ENCODE measurements at places on chromosomes 13 and 19. TPM values are rescaled to one million over a fixed set of nuclear protein-coding genes. Genes with fewer than 3 reads are reported as not detected.

DNA sequence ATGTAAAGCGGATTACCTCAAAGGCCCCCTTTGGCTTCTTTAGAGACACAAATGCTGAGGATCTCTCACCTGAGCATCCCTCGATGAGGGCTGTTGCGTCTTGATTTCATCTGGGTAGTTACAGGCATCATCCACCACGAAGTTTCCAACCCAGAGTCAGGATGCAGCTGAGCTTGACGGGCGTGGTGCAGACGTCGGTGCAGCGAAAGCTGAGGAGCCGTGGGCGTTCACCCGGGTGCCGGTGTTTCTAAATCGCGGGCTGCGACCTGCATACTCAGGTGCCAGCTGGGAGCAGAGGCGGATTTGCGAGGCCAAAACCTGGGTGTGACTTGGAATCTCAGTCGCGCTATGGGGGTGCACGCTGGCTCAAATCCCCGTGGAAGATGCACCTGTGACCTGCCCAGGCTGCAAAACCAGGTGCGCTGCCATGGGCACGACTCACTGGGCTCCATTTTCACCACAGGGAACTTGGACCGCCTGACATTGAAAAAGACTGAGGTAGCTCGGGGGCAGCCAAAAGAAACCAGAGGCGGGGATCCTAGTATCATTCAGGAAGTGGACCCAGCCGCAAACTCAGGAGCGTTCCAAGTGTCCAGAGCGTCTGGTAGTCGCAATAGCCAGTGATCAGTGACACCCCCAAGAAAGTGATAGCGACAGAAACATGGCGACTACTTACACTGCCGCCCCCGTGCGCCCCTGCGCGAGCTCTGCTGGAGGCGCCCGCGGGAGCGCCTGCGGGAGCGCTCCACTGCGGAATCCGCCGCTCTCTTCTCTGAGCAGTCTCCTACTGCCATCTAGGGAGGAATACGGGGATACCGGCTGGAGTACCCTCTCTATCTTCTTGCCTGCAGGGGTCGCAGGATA lies 36.4 kb upstream of the IGFL4 start:
- no peak for DNase-seq
- H3K27me3 ChIP-seq: no peaks in the 10 kb centered on the region
- H3K27ac ChIP-seq: no peak overlapping the region
- no peaks in the 10 kb centered on the region for H3K36me3 ChIP-seq
- no peaks in the 10 kb centered on the region for H3K4me1 ChIP-seq

DNA sequence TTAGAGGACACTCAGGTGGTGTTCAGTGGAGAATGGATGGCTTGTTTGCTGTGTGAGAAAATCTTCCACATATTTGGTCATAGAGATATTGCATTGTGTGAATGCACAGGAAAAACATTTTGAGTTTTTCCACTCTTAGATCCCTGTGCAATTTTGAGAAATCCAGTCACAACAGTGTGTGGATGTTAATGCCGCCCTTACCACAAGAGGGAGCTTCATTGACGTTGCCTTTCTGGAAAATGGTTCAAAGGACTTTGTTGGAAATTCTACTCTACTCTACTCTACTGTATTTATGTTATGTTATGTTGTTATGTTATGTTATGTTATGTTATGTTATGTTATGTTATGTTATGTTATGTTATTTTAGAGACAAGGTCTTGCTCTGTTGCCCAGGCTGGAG lies 13.4 kb downstream of the ZNF20 start:
- no peaks in the 10 kb centered on the region for H3K4me1 ChIP-seq
- no peaks in the 10 kb centered on the region for H3K36me3 ChIP-seq
- H3K27me3 ChIP-seq: no peaks in the 10 kb centered on the region
- H3K27ac ChIP-seq: no peak overlapping the region
- DNase-seq: no peak

GRCh38 chr13:75384879-75385707 lies 96.9 kb downstream of the TBC1D4 start:
- no peak overlapping the region for H3K4me3 ChIP-seq
- H3K27ac ChIP-seq: no peak overlapping the region
- no peaks in the 10 kb centered on the region for H3K27me3 ChIP-seq
- no peak for DNase-seq

- H3K27me3 ChIP-seq: no peaks in the 10 kb centered on the region
- H3K36me3 ChIP-seq: no peaks in the 10 kb centered on the region
- DNase-seq: no peak
- H3K4me1 ChIP-seq: no peaks in the 10 kb centered on the region
- H3K4me3 ChIP-seq: no peak overlapping the region
These were observed 77.3 kb downstream of the SLC6A16 start for GRCh38 chr19:49247676-49248075.

DNA sequence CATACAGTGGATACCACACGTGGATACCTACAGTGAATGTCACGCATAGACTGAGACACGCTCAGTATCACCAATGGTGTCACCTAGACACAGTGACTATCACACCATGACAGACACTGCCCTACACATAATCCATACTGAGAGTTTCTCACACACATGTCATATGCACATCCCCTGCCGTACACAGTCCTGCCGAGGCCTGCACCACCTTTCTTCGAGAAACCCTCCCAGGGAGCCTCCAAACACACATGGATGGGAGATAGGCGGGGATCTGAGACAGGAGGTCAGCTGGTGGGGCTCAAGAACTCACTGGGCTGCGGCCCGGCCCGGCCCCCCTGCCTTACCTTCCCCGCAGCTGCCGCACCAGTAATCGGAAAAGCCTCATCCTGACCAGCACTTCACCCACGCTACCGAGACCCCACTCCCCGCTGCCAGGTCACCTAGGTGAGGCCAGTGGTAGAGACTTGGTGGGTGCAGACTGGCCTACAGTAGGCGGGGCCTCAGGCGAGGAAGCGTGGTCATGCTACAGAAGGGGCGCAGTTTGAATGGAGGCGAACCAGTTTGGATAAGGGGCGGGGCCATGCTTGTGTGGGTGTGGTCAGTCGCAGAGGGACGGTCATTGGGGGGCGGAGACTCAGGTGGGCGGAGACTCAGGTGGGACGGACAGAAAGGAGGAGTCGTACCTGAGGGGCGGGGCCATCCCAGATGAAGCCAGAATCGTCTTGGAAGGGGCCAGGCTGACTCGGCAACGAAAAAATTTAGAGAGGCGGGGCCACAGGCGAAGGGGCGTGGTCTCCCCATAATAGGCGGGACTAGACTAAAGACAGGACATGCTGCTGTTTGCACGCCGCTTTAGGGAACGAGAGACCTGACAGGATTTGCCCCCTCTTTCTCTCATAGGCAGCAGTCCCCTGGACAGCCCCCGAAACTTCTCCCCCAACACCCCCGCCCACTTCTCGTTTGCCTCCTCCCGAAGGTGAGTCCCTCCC lies 2.1 kb downstream of the MAST1 start:
- no peak overlapping the region for H3K4me3 ChIP-seq
- H3K27ac ChIP-seq: no peak overlapping the region
- no peaks in the 10 kb centered on the region for H3K4me1 ChIP-seq
- H3K36me3 ChIP-seq: no peaks in the 10 kb centered on the region
- DNase-seq: no peak

- peak overlapping the region; percentile 41 for H3K27ac ChIP-seq
- no peak overlapping the region for H3K4me3 ChIP-seq
- no peak for DNase-seq
- no peaks in the 10 kb centered on the region for H3K36me3 ChIP-seq
- H3K4me1 ChIP-seq: no peaks in the 10 kb centered on the region
These were observed 154.3 kb downstream of the LMO7 start for GRCh38 chr13:75790198-75790970.

DNA sequence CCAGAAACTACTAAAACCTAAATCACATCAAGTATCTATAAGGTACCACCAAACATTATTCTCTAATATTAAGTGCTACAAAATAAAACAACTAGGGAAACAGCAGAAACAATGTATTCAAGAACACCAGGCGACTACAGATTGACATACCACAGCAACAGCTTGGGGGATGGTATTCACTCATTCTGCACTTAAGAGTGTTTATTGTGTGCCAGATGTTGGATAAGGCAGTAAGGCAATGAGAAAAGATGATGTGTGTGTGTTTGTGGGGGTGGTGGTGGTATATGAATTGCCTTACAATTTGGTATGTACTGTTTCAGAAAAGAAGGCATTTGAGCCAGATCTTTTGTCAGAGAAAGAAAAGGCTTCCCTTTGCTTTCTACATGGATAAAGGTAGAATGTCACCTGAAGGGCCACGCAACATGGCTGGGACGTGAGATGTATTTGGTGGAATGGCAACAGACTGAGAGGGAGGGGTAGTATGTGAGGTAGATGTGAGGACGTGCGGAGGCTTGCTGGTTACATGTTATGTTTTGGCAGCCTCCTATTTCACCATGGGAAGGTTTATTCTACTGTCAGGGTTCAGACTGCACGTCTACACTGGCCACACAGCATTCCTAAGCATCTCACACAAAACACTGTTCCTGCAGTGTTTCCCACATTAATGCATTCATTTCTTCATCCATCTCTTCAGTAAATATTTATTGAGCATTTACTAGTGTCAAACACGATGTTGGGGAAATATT lies 300.7 kb downstream of the KLF12 start:
- H3K36me3 ChIP-seq: no peaks in the 10 kb centered on the region
- no peak overlapping the region for H3K27ac ChIP-seq
- H3K4me1 ChIP-seq: no peaks in the 10 kb centered on the region
- no peak overlapping the region for H3K4me3 ChIP-seq
- H3K27me3 ChIP-seq: no peaks in the 10 kb centered on the region
- no peak for DNase-seq

- H3K36me3 ChIP-seq: no peaks in the 10 kb centered on the region
- DNase-seq: no peak
- no peaks in the 10 kb centered on the region for H3K4me1 ChIP-seq
- H3K4me3 ChIP-seq: no peak overlapping the region
- H3K27ac ChIP-seq: no peak overlapping the region
These were observed 10.1 kb upstream of the NFIX start for GRCh38 chr19:12985049-12985776.

DNA sequence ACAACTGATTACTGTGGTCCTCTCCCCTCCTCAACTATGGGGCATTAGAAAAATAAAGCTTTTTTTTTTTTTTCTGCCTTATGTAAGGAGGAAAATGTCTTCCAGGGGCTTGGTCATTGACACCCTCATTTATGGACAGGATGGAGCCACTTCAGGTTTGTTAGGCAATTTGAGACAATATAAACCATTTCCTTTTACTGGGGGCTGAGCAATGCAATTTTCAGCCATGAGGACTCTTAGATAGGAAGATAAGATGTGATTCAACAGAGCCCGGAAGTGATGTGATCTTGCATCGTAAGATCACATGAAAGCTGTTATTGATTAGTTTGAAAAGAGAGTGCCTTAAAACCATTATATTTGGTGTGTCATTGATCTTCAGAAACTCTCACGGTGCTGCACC lies 210.8 kb downstream of the OXGR1 start:
- no peak overlapping the region for H3K27ac ChIP-seq
- H3K36me3 ChIP-seq: no peaks in the 10 kb centered on the region
- H3K4me1 ChIP-seq: peaks cover 4% of the 10 kb centered on the region
- H3K4me3 ChIP-seq: no peak overlapping the region

DNA sequence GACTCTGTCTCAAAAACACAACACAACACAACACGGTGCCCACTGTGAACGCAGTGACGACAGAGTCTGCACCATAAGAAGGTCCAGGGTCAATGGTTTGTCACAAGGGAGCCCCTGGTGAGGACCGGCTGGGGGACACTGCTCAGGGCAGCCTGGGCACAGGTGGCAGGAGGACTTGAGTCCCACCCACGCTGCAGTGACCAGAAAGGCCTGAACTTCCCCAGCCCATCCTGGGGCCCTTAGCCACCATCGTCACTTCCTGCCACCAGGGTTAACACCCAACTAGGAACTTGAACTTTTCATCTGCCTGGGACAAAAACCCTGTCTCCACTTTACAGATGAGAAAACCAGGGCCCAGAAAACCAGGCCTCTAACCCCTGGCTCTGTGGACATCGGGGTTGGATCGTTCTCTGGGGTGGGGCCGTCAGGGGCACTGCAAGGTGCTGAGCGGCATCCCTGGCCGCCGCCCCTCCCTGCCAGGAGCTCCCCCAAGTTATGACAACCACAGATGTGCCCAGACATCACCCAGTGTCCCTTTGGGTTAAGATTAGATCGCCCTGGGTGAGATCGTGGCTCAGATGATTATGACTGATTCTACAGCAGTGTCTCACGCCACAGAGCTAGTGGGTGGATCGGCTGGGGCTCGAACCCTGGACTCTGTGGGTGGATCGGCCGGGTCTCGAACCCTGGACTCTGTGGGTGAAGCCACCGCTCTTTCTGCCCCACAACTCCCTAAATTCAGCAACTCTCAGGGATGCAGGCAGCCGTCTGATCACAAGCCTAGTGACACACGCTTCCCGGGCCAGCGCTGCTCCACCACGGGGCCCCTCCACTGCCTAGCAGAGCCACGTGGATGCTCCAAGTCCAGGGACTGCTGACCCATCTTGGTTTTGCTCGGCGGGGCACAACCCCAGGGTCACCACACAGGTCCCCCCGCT lies 14.0 kb downstream of the MOB3A start:
- DNase-seq: no peak
- H3K27ac ChIP-seq: no peak overlapping the region
- no peaks in the 10 kb centered on the region for H3K27me3 ChIP-seq

DNA sequence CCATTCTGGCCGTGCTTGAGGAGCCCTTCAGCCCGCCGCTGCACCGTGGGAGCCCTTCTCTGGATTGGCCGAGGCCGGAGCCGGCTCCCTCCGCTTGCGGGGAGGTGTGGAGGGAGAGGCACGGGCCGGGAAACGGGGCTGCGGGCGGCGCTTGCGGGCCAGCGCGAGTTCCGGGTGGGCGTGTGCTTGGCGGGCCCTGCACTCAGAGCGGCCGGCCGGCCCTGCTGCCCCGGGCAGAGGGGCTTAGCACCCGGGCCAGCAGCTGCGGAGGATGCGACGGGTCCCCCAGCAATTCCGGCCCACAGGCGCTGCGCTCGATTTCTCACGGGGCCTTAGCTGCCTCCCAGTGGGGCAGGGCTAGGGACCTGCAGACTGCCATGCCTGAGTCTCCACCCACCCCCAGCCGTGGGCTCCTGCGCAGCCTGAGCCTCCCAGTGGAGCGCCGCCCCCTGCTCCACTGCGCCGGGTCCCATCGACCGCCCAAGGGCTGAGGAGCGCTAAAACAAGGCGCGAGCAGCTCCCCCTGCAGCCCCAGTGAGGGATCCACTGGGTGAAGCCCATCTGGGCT lies 76.5 kb downstream of the PCDH20 start:
- H3K27me3 ChIP-seq: no peaks in the 10 kb centered on the region
- H3K4me3 ChIP-seq: no peak overlapping the region
- DNase-seq: no peak
- H3K4me1 ChIP-seq: no peaks in the 10 kb centered on the region
- H3K27ac ChIP-seq: no peak overlapping the region

GRCh38 chr13:104949840-104950740 lies 1585.4 kb downstream of the EFNB2 start:
- no peaks in the 10 kb centered on the region for H3K27me3 ChIP-seq

PCDH20 gene
- total RNA-seq: 5.4 TPM

Data from aorta (tissue), 5 donors.